ENCODE measurements at places on chromosomes 13 and 19.

GRCh38 chr19:36686365-36687213, 823 bp upstream of the ZNF567 start:
- no peak for DNase-seq

- DNase-seq: no peak
Observed at GRCh38 chr13:107375701-107376340, 807.9 kb upstream of the ARGLU1 start.

DNA sequence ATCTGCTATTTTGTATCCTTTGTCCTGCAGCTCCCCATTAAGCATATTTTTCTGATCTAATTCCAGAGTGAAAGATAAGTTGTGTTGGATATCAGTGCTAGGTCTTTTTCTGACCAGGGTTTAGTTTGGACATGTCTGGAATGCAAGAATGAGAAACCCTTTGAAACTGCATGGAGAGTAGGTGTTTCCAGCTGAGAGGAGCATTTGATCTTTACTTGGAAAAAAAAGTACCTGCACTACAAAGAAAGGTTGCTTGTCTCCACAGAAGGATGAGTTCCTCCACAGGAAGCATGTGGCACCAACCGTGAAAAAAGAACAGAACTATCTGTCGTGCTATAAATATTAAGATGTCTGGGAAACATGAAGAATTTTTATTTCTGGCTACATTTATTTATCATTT, 36.6 kb upstream of the MED4 start:
- DNase-seq: no peak

- no peak for DNase-seq
Observed at GRCh38 chr13:31919971-31920726, 111.4 kb upstream of the FRY start.

DNA sequence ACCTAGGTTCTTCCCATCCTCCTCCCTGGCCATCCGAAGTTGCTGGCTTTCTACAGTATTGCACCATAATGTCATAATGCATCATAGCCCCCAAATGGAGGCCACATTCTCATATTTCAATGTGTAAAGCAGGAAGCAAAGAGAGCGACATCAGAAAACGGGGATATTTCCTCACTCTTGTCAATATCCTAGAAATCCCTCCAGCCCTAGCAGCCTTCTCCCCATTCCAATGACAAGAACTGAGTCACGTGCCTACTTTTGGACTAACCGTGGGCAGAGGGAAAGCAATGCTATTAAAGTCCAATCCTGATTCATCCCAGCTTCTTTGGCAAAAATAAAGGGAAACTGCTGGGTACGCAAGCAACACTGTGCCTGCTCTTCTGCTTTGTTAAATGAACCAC, 4.3 kb upstream of the RAP2A start:
- no peak for DNase-seq

DNA sequence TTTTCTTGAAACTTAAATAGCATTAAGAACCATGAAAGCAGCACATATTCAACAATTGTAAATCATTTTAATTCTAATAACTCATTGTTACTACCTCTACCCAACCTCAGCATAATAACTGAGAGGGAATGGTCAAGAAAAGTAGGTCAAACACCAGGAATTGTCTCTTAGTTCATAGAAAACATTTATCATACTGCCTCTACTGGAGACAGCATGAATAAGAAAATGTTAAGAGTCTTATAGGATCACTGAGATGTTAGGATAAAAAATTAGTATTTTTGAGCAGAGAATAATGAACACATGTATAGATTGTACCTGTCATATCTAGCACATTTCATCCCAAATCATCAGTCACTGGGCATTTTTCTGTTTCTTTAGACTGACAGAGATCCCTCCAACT, 515.3 kb downstream of the PCDH9 start:
- no peak for DNase-seq

DNA sequence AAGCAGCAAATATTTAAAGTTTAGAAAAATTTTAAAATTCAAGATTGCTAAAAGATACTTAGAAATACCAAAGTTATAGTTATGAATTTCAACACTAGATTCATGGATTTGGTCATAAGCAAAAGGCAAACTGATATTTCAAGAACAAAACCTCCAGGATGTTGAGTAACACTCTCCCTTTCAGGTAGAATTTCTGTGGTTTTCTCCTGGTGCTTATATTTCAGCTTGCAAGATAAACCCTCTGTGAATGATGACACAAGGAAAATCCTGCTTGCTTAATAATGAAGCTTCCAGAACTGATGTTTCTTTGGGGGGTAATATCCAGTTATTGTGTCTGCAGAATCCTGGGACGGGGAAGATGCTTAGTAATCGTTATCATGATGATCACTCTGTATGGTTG, 320.3 kb upstream of the EDNRB start:
- DNase-seq: no peak

DNA sequence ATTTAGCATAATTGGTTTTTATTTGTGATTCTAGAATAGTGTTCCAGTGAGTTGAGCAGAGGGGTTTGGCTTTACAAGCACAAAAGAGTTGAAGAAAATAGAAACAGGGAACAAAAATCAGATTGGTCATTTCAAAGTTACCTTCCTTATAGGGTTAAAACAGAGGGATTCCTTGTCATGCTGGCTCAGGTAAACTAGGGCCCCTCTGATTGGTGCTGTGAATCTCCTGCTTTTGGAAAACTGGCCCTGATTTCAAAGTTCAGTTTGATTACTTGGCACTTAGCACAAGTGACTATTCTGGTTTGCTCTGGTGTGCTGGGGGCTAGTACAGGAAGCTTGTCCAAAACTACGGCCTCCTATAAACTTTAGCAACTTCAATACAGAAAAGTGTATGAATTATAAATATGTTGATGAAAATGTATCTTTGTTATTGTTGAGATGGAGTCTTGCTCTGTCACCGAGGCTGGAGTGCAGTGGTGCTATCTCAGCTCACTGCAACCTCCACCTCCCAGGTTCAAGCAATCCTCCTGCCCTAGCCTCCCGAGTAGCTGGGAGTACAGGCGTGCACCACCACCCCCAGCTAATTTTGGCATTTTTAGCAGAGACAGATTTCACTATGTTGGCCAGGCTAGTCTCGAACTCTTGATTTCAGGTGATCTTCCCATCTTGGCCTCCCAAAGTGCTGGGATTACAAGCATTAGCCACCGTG, 1.9 kb upstream of the MRPS31 start:
- no peak for DNase-seq

DNA sequence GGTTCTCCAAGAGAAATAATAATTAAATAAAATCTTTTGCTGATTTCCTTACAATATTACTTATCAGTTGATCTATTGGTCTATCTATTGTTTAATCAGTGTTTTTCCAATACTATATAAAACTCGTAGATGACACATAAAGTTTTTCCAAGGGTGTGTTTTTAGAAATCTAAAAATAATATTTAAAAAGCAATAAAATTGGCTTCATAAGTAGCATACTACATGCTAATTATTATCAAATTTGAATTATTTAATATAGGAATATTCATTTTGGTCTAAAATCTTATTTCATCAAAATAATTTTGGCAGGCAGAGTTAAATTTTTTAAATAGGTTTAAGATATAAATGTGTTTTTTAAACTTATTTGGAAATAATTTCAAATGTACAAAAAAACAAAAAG, 49.4 kb upstream of the MIR17HG start:
- DNase-seq: no peak

DNA sequence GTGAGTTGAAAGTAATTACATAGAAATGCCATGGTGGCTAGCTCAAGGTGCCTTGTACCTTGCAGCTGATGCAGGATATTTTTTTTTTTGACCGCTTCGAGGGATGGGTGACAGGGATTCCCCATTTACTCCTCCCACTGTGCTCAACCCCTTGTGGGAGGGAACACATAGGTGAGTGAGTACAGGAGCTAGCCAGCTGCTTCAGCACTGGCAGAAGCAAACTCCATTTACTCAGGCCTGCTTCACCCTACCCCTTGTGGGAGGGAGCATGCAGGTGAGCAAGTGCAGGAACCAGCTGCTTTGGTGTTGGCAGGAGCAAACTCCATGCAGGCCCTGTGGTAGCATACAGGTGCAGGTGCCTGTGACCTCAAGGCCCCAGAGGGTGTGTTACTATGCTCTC, 330.1 kb downstream of the TDRD3 start:
- DNase-seq: no peak

DNA sequence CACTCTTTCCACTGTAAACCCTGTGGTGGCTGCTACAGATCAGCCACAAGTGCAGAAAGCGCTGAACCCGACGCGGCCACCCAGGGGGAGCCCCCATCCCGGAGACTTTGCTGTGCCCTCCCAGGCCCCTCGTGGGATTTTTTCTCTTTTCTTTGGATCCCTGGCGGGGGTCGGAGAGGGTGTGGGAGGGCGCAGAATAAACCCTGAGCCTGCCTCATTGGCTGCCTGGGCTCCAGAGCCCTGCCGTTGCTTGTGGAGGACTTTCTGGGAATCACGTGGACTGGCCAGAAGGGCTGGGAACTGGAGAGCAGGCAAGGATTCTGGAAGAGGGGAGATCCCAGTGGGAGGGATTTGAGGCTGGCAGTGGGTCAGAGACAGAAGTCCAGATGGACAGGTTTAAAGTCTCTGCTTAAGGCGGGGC, 24.9 kb downstream of the GADD45B start:
- no peak for DNase-seq

- peak; percentile 90 for DNase-seq
Observed at GRCh38 chr19:13154241-13154778, 4.1 kb downstream of the IER2 start.

GRCh38 chr19:43667126-43667875, 2.7 kb downstream of the PLAUR start:
- DNase-seq: no peak

GRCh38 chr19:2077398-2077797, 18.7 kb downstream of the MOB3A start:
- no peak for DNase-seq

GRCh38 chr13:46712524-46712923, 84.4 kb downstream of the ESD start:
- no peak for DNase-seq

DNA sequence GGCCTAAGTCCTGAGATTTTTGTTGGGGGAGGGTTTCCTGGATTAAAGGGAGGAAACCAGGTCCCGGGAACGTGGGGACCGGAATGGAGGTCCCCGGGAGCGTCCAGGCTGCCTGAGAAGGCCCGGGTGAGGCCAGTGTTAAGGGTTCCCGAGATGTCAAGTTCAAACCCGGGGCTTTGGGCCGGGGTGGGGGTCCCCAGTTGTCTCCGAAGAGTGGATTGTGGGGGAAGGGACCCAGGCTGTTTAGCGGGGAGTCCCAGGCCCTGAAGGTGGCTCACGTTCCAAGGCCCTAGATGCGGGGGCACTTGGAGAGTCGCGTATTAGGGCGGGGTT, 262 bp downstream of the COX7A1 start:
- DNase-seq: no peak

All from AG09319 (cell line).